ENCODE measurements at places on chromosomes 6 and 20. TPM values are rescaled to one million over a fixed set of nuclear protein-coding genes. Genes with fewer than 3 reads are reported as not detected.

DNA sequence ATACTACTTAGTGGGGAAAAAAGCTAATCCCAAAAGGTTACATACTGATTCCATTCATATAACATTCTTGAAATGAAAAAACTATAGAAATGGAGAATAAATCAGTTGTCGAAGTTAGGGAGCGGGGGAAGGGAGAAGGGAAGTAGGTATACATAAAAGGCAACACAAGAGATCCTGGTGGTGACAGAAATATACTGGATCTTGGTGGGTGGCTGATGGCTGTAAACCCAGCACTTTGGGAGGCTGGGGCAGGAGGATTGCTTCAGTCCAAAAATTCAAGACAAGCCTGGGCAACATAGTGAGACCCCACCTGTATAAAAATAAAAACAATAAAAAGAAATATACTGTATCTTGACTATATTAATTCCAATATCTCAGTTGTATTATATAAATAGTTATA lies 105.7 kb upstream of the LGSN start:
- DNase-seq = no peak

DNA sequence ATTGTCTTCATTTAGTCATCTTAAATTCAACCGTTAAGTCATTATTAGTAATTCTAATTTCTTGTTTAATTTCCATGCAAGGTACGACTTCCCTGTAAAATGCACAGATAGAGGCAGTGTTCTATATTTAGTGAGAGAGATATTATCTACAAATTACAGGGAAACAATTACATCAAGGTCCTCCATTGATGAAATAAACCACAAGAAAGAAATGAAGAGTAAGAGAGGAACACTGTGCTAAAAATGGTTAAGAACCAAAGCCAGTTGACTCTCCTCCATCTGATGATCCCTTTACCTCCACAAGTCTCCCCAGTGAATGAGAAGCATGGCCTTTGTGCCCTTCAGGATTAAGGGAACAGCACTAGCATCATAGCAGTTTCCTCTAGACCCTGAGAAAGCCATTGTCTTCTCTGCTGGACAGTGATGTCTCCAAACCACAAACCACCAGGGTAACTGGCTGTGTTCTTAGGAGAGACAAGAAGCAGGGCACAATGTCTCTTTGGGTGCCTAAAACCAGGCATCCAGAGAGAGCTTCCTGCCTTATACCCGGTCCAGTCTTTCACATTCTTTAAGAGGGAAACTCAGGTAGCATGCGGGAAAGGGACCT lies 38.1 kb downstream of the IRF4 start:
- peak; percentile 40 for DNase-seq

- DNase-seq = no peak
These were observed 123.3 kb downstream of the AGPAT4 start for GRCh38 chr6:161150566-161150965.

- DNase-seq = no peak
These were observed 2.0 kb upstream of the CRIP3 start for GRCh38 chr6:43310624-43311023.

- no peak for DNase-seq
These were observed 26.9 kb upstream of the STX11 start for GRCh38 chr6:144123421-144123820.

GRCh38 chr6:21070620-21071019 lies 522.9 kb upstream of the SOX4 start:
- no peak for DNase-seq

DNA sequence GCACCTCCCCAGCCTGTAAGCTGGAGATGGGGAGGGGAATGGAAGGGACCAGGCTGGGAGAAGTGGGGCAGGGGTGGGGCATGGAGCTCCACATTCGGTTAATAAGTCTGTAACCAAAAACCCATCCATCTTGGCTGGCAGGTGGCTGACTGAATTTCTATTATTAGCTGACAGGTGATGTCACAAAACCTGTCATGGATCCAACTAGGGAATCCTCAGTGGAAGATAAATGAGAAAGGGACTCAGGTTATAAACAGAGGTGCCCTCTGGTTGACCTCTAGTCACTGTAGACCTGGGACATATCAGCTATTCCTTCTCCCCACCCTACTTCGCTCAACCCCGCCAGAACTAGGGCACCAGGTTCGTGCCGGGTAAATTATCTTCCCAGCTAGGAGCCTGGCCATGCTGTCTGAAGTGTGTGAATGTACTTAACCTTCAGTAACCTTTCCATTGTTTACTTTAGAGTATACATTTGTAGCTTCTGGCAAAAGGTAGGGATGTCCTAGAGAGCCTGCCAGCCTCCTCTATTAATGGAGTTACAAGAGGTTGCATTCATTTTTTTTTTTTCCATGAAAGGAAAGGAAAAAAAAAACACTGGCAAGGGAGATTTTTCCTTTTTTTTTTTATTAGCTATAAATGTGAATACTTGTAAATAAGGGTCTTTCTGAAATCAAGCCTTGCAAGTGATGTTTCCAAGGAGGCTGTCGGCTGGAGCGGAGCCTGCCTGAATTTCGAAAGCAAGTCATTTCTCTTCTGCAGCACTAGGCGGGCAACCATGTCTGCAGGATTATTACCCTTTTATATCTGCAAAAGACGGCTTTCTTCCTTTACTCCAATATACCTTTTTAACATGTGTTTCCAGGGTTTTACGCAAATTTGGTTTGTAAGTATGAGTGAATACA lies 135.9 kb downstream of the TMEM242 start:
- DNase-seq = no peak

- DNase-seq = no peak
These were observed 52.7 kb upstream of the STX16 start for GRCh38 chr20:58598211-58599015.

DNA sequence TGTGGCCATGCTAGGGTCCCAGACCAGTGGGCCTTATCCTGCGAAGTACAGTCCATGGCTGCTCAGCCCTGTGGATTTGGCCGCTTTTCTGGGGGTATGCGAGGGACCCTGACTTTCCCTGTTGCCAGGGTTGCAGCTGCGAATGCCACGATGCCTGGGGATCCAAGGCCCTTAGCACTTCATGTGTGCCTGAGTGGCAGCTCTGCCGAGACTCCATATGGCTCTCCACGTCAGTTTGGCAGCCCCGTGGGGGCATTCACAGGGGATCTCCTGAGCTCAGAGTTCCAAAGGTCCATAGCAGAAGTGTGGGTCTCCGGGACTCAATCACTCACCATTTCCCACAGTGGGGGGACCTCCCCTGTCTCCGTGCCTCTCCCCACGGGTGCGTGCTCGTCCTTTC lies 319.5 kb downstream of the DOK5 start:
- no peak for DNase-seq

EPHA7 gene
- total RNA-seq = 0.87 TPM

ERVFRD-1 gene
- not detected for total RNA-seq

SLC44A4 gene
- 26.6 TPM for total RNA-seq

MPC1 gene
- total RNA-seq = 18.1 TPM

GPLD1 gene
- 0.45 TPM for total RNA-seq

BPI gene
- total RNA-seq = not detected
